ENCODE measurements at places on chromosomes 16 and 17.

DNA sequence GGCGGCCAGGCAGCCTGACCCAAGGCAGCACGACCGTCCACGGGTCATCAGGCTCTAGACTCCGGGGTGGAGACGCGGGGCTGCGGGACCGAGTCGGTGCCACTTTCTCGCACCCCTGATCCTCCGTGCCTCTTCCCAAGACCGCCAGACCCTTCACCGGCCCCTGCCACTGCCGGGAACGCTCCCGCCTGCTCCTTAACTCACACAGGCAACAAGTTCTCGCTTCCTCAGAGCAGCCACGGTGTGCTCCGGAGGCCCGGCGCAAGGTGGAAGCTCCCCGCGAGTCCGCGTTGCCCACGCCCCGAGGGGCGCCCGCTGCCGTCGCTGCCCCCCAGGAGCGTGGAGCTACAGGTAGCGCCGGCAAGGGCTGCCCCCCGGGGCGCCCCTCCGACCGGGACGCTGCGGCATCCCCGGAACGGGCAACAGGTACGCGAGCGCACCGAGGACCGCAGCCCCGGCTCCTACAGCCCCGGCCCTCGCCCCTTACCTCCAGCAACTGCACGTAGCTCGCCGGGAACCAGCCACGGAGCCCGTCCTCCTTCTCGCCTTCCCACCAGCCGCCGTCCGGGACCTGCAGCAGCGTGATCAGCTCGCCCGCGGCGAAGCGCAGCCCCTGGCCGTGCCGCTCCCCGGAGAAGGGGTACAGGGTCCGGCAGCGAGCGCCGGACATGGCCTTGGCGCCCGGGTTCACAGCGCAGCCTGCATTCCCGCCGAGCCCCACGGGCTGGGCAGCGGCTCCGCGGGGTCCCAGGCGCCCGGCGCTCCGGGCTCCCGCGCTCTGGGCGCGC is 491 bp downstream of the GAS7 start:
- DNase-seq = no peak

DNA sequence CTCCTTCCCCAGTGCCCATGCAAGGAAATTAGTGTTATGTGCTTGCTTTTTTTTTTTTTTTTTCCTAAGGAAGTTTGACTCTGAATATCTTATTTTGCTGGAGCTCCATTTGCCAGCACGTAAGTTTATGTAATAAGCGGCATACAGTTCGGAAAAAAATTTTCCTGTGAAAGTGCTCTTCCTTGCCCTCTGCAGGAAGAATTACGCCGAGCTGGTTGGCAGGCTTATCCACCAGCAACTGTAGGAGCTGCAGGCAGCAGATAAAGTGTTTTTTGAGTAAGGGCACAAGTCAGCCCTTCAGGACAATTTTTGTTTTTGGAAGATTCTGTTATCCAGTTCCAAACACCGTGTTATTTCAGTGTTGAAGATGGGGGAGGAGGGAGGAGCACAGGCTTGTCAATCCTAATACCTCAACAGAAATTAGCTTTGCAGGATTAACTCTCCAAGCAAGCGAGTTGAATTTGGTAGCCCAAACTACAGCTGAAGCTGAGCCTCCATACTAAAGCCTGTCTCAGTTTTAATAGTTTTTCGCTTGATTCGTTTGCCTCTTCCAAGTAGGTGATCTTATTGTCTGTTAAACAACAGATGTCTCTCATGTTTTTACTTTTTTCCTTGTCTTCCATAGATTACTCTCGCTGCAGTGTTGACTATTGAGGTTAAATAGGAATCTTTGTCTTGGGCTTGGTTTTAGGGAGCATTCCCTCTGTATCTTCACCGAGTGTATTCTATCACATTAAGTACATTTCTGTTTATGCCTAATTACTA is 1.1 kb downstream of the SPECC1 start:
- peak; percentile 58 for DNase-seq

GRCh38 chr16:30615358-30616091 is 5.3 kb upstream of the ZNF689 start:
- DNase-seq = peak; percentile 13

DNA sequence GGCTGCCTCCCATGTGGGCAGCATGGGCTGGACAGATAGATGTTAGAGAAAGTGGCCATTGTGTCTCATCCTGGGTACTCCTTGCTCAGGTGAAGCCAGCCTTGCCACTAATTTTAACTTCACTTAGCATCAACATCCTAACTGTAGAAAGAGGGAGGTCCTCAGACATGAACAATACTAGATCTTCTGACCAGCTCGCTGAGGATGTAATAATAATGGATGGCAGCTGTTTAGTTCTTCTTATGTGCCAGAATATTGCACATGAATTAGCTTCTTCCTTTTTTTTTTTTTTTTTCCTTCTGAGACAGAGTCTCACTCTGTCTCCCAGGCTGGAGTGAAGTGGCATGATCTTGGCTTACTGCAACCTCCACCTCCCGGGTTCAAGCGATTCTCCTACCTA is 232.4 kb downstream of the CCDC182 start:
- no peak for DNase-seq

DNA sequence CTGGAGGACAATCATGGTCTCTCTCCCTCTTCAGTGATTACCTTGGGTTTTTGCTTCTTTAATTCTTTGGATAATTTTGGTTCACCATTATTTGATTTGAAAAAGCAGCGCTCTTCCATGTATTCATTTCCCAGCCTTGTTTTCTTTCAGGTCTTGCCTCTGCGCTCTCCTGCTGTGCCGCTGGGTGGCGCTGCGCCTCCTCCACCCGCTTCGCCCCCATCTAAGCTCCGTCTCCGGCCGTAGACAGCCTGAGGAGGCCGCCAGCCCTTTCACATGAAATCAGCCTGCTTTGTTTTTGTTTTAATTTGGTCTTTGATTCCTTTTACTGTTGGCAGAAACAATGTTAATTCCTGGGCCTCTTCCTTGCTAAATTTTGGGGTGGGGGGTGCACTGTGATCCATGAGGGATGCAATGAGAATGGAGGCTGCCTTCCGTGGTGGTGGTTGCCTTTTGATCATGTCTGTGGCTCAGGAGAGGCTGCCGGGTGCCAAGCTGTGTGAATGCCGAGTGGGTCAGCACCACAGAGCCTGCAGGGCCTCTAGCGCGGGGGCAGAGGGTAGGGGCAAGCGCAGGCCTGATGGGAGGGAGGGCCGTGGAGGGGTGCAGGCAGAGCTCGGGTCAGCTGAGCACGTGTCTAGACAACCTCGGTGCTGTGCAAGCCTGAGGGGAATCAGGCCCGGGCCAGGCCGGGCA is 64.1 kb downstream of the PLD6 start:
- DNase-seq = peak; percentile 74

DNA sequence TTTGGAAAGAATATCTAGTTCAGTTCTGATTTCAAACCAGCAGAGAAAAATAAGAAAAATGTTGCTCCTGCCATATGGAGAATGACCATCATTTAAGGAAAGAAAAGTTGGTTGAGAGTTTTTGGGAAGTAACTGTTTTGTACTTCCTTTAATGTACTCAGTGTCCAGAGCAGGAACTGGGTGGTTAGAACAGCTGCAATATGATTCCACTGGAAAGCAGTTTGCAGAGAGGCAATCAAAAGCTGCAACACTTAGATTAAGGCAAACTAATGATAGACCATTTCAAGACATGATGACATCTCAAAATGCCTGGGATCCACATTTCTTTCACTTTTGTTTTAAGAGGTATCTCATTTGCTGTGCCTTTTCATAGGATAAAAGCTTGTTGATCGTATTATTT is 313.3 kb upstream of the HSBP1 start:
- DNase-seq = no peak

DNA sequence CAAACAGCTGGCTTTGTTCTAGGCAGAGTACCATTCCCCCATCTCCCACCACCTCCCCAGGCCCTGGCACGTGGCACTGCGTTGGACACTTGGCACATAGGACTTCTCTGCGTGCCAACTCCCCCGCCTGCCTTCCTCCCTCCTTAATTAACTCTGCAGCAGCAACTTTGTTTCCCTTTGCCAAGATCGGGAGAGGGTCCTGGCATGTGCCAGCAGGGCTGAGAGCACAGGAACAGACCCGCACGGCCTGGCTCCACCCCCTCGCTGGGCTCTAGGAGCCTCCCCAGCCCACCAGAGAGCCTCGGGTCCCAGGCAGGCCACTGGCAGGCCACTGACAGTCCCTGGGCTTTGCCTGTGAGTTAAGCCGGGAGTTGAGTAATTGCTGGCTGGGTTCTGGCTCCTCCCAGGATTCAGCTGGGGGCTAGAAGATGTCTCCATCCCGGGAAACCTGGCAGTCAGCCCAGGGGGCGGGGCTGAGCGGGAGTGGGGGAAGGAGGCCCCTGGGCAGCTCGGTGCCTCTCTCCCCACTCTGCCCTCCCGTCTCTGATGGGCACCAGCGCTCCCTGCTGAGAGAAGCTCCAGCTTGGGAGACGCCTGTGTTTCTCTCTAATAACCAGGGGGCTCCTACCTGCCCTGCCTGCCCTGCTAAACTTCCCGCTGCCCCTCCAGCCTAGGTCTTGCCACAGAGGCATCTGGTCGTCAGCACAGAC is 224.0 kb upstream of the TNRC6C start:
- DNase-seq = peak; percentile 81

DNA sequence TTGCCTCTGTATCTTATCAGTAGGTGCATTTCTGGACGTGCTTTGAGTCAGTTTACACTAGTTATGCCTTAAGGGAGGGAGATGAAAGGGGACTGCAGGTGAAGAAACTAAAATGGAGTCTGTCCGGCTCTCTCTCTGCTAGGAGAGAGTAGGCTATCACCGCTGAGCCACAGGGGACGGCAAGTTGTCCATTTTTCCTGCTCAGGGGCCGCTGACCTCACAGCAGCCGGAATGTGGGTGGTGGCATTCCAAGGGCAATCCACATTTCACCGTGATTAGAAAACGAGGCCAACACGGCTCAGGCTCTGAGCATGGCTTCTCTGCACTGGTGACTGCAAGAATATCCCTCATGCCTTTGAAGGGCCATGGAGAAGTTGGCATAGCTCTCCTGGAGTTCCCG is 19.0 kb upstream of the KLHDC4 start:
- DNase-seq = peak; percentile 49

DNA sequence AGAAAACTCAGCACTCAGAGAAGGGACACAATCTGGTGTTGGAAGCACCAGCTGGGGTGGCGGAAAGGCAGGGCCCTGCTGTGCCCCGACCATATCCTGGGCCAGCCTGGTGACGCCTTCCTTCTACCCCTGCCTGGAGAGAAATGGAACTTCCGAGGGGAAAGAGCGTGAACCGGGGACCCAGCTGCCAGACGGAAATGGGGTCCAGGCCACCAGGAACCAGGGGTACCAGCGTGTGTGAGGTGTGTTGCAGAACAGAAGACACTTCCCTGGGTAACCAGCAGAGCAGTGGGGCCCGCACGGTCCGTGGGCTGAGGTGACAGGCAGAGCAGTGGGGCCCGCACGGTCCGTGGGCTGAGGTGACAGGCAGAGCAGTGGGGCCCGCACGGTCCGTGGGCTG is 6.8 kb downstream of the RAB40B start:
- DNase-seq = no peak

GRCh38 chr17:65936013-65936412 is 255.9 kb downstream of the CEP112 start:
- DNase-seq = no peak
